Activated effector memory CD4-positive, alpha-beta T cell treated with Interleukin-2 at 50 U/mL for 16 hours (primary cell): ENCODE measurements at places on chromosomes 3 and 15.

- DNase-seq, result no peak
Measured at GRCh38 chr15:39786447-39787056, 3.9 kb upstream of the FSIP1 start.

GRCh38 chr3:128486681-128487537 lies 6.1 kb downstream of the GATA2 start:
- DNase-seq, result no peak

GRCh38 chr3:188842639-188843038 lies 329.1 kb upstream of the TPRG1 start:
- DNase-seq, result no peak

- DNase-seq, result no peak
Measured at GRCh38 chr3:39176025-39176714, 16.2 kb downstream of the XIRP1 start.

DNA sequence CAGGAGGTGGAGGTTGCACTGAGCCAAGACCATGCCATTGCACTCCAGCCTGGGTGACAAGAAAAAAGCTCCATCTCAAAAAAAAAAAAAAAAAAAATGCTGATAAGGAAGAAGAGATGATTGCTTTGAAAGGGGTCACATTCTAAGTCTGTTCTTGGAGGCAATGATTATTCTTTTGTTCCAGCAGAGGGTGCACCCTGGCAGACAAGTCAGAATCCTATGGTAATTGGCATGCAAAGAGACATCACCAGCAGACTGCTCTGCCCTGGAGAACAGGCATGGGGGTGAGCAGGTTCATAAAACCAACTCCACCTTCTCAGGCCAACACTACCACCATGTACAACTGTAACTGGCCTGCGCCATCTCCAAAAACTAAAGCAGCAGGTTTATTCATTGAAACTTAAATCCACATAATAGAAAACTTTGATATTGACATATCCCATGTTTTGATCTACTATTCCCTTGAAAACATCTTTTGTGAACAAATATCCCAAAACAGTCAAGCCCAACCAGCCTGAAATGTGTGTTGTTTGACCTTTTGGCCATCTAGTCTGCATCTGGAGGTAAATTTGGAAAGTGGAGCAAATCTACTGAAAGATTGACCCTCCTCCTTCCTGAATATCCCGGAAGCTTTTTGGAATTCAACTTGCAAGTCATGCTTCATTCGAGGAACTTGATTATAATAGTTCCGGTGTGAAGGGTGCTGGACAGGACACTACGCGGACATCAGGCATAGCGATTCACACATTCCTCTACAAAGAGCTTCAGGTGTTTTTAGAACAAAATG lies 100.3 kb downstream of the MECOM start:
- no peak for DNase-seq

GRCh38 chr15:89855948-89856347 lies 37.8 kb downstream of the AP3S2 start:
- no peak for DNase-seq

DNA sequence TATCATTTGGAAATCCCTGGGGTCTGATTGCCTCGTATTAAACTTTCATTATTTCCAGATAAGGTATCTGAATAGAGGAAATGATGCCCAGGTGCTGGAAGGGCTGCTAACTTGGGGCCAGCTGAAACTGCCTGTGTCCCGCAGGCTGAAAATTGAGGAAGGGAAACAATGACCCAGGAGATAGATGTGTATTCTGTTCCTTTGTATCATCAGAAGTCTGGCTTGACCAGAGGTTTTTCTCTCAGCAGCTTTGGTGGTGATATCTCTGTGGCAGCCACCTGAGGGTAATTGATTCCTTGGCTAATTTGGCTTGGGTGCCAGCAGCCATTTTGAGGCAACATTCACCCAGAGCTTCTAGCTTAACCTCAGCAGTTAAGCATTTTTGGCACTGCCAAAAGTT lies 90.0 kb upstream of the STT3B start:
- no peak for DNase-seq

- DNase-seq, result no peak
Measured at GRCh38 chr3:119834754-119835370, 53.0 kb downstream of the NR1I2 start.

DNA sequence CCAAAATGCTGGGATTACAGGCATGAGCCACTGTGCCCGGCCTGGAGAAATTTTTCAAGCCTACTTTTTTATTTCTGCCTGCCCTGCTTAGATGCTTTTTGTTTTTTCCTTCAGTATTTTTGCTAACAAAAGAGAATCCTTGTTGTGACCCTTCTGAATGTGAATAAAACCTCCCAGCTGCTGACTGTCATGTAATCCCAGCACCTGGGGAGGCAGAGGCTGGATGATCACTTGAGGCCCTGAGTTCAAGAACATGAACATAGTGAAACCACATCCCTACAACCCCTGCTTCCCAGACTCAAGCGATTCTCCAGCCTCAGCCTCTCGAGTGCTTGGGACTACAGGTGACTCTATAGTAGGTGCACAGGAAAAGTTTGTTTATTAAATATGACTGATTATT lies 84.9 kb downstream of the SOX2 start:
- DNase-seq, result no peak

DNA sequence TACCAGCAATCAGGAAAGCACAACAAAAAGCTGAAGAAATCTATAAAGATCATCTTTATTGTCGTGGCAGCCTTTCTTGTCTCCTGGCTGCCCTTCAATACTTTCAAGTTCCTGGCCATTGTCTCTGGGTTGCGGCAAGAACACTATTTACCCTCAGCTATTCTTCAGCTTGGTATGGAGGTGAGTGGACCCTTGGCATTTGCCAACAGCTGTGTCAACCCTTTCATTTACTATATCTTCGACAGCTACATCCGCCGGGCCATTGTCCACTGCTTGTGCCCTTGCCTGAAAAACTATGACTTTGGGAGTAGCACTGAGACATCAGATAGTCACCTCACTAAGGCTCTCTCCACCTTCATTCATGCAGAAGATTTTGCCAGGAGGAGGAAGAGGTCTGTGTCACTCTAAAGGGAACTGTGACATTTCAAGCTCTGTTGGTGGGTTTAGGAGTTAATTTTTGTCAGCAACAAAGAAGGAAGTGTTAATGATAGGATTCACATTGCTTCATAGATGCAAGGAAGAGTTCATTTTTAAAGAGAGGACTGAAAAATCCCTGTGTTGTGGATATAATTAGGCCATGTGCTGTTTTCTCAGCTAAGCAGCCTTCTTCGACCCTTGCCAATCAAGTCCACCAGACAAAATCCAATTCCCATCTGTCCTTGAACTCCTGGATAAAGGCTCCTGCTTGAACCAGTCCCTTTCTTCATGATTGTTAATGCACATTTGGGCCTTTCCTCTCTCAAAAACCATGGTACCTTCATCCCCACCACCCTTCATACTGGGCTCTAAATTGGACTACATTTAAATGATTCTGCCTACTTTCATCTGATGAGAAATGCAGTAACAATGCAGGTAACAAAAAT lies 1.2 kb downstream of the GPR15 start:
- no peak for DNase-seq

GRCh38 chr3:71066849-71067261 lies 516.7 kb downstream of the FOXP1 start:
- DNase-seq, result no peak

DNA sequence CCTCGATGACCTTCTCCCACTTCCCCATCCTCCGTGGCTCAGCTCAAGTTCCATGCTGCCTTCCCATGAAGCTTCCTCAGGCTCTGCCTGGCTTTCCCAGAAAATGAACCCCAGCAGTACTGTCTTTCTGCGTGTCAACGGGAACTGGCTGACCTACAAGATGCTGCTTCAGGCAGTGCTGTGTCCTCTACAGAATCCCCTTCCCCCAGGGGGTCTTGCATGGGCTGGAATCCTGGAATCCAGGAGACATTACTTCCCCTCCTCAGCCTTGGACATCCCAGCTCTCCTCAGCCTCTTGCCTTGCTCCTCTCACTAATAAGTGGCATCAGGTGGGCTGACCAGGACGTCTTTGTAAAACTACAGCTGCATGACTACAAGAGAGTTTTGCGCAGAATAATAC lies 5.4 kb downstream of the CCDC12 start:
- DNase-seq, result no peak

- no peak for DNase-seq
Measured at GRCh38 chr15:40246496-40247280, 7.8 kb downstream of the PAK6 start.

DNA sequence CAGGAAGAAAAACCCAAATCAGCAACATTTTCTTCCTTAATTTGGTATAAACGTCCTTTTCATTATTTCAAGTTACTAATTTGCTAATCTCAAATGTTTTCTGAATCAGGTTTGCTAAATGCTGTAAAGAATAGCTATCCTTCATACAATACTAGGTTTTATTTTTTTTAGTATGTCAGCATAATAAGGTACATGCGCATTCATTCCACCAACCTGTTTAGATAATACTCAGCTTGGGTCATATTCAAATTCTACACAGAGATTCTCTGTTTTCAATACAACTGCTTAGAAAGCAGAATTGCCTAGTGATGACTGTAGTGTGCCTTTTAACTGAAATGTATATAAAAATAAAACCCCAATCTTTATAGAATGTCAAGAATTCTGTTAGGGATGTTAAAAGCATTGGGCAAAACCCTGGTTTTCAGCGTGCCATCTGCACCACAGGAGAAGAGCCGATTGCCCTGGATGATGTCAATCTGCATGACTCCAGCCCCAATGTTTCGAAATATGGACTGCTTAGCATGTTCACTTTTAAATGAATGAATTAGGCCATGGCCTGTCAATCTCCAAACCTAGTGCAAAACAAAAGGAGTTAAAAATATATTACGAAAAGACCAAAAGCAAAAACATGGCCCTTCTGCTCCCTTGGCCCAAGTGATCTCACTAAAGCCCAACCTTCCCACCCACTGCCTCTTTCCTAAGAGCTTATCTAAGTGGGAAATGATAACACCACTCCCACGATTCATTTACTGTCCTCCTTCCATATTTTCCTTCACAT lies 107.4 kb downstream of the GLDN start:
- DNase-seq, result no peak

- DNase-seq, result no peak
Measured at GRCh38 chr3:174330303-174330702, 528.8 kb upstream of the NAALADL2 start.

GRCh38 chr3:44478055-44478468 lies 592 bp upstream of the ZNF445 start:
- no peak for DNase-seq

- no peak for DNase-seq
Measured at GRCh38 chr15:70262591-70263274, 165.0 kb upstream of the TLE3 start.

- no peak for DNase-seq
Measured at GRCh38 chr3:71066356-71066755, 517.2 kb downstream of the FOXP1 start.

- no peak for DNase-seq
Measured at GRCh38 chr15:60476713-60477112, 2.2 kb downstream of the ICE2 start.

- DNase-seq, result no peak
Measured at GRCh38 chr15:51129535-51130188, 35.0 kb upstream of the TNFAIP8L3 start.

- DNase-seq, result no peak
Measured at GRCh38 chr3:127764841-127765362, 57.4 kb downstream of the MGLL start.

DNA sequence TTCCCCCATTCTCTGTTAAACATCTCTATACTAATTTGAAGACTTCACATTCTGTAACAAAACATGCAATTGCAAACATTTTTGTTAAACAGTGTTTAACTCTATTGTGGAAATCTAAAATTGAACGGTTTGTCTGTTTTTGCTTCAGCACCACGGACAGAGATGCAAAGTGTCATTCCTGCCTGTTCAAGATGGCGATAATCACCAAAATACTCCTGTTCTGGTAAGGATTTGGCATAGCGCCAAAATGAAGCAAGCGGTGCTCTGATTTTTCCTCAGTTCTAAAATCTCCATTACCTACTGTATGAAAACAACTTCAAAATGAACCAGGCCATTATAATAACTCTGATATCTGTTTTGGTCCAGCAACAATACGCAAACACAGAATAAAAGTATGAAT lies 129.7 kb upstream of the TUSC7 start:
- no peak for DNase-seq

- DNase-seq, result no peak
Measured at GRCh38 chr3:23062982-23063381, 140.1 kb upstream of the UBE2E2 start.

DNA sequence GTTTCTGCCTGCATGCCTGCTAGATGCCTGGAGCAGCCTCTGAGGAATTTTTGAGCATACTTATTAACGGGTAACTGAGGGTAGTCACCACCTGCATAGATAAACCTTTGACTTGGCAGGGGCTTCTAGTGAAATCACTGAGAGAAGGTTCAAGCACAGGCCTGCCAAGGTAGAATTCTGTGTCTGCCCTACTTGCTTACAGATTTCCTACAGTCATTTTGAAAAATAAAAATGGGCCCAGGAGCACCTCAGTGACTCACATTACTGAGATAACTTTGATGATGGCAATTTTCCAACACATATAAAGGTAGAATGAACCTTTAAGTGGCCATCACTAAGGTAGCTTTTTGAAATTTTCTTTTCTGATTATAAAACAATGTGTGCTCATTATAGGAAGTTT lies 10.8 kb downstream of the CRTAP start:
- no peak for DNase-seq

- no peak for DNase-seq
Measured at GRCh38 chr15:38216763-38217162, 35.9 kb upstream of the SPRED1 start.

DNA sequence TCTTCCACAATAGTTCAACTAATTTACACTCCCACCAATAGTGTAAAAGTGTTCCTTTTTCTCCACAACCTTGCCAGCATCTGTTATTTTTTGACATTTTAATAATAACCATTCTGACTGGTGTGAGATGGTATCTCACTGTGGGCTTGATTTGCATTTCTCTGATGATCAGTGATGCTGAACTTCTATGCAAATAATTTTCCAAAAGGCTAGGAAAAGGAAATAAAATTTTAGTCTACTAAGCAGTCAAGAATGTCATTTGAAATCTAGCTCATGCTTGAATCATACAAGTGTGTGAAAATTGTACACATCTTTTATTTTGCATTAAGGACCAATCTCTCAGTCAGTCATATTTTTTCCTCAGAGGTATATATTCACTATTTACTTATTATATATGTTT lies 101.7 kb upstream of the UBP1 start:
- no peak for DNase-seq

DNA sequence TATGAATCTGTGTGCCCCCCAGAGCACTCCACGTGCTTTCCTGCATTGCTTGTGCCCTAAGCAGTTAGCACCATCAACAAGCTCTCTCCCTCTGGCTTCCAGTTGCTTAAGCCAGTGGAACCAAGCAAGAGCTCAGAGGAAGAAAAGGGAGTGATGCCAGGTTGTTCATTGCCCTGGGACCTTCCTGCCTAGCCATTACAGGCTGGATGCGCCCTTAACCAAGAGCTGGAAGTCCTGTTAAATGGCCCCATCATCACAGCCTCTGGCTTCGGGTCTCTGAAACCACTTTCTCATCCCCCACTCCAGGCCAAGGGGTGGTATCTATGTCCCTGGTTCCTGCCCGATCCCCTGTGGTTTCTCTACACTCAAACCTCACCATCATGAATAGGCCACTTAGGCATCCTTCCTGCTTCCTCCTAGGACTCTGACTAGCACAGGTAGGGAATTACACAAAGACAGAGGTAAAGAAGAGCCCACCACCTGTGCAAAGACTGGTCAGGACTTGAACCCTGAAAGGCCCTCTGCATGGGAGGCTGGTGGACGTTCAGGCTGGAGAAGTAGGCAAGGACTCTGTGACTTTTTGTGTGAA lies 309.5 kb upstream of the TRIM42 start:
- DNase-seq, result no peak
